Esophagus mucosa (tissue), 1 donor: ENCODE measurements at places on chromosomes 1 and 21.
A peak's percentile ranks its signal among the peaks of the same experiment; 100 is the strongest.

- ATAC-seq, result no peak
Measured at GRCh38 chr1:167631936-167632614, 2.0 kb downstream of the RCSD1 start.

GRCh38 chr1:209767706-209768105 lies 11.9 kb downstream of the TRAF3IP3 start:
- no peak for ATAC-seq

- no peak for ATAC-seq
Measured at GRCh38 chr1:32316903-32317277, 19.1 kb downstream of the MARCKSL1 start.

DNA sequence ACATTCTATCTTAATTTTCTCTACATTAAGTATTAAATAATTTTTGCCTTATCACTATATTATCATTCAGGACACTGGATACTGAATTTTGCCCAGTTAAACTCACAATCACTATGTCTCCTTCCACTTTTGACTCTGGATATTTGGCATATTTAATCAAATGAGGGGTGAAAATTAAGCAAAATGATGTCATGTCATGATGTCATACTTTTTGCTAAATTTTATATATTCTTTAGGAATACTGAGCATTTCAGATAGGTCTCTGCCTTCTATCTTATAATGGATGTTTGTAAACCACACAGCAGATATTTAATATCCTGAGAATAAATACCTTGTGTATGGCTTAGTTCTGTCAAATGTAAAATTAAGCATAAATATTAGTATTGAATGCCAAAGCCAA lies 79.5 kb upstream of the HIVEP3 start:
- no peak for ATAC-seq

DNA sequence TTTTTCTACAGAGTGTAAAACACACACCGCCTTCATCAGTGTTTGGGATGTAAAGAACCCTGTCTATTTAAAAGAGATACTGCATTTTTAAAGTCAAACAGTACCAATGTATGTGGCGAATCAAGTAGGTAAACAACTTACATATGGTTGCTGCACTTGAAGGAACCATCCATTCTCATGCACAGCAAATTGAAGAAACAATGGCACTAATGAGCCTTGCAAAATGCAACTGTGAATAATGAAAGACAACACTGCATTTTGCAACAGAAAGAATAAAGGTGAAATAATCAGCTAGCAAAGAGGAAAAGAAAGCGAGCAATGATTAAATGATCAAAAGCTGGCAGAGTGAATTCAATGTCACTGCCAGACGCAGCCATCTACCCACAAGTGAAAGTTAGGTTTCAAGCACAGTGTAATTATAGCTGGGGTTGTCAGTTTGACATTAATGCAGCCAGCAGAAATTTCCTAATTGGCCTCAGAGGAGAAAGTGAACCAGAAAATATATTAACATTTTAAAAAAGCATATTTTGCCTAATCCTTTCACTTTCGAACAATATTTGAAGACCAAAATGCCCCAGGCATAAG lies 10.9 kb upstream of the BARHL2 start:
- ATAC-seq, result no peak

- ATAC-seq, result no peak
Measured at GRCh38 chr1:60589916-60590315, 492.4 kb upstream of the NFIA start.

GRCh38 chr21:44279354-44280260 lies 6.1 kb upstream of the AIRE start:
- ATAC-seq, result no peak

DNA sequence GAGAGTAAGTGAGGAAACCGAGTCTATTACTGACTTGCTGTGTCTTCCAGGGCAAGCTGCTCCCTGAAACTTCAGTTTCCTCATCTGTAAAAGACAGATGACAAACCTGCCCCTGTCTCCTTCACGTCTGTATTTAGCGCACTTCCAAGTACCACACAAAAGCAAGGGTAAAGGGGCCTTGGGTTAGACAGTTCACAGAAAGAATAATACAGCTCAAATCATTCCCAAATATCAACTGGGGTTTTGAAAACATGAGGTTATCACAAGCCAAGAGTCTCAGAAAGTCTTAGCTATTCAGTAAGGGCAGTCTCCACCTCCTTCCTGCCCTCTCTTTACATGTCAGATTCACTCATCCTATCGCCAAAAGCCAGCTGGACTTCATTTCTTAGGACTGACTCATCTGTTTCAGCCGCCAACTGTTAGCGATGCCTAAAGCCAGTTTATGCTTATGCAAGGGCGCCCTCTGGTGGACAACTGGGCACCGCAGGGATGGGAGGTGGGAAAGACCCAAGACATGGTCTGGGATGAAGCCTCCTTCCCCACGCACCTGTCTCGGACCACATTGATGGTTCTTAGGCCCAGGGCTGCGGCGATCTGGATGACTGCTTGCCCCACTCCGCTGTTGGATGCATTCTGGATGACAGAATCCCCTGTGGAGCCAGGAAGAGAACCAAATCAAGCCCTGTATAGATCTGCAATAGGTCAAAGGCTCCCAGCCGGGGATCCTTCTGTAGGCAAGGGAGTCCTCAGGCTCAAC lies 21.1 kb upstream of the SRSF4 start:
- peak; percentile 96 for ATAC-seq

DNA sequence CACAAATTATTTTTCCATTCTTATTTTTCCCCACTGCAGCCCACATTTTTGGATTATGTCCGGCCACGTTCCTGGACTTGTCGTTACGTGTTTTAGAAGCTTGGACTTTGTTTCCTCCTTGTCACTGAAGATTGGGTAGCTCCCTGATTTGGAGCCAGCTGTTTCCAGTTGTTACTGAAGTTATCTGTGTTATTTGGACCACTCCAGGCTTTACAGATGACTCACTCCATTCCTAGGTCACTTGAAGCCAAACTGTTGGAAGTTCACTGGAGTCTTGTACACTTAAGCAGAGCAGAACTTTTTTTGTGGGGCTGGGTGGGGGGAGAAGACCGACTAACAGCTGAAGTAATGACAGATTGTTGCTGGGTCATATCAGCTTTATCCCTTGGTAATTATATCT lies 12.2 kb upstream of the AXDND1 start:
- ATAC-seq, result no peak

DNA sequence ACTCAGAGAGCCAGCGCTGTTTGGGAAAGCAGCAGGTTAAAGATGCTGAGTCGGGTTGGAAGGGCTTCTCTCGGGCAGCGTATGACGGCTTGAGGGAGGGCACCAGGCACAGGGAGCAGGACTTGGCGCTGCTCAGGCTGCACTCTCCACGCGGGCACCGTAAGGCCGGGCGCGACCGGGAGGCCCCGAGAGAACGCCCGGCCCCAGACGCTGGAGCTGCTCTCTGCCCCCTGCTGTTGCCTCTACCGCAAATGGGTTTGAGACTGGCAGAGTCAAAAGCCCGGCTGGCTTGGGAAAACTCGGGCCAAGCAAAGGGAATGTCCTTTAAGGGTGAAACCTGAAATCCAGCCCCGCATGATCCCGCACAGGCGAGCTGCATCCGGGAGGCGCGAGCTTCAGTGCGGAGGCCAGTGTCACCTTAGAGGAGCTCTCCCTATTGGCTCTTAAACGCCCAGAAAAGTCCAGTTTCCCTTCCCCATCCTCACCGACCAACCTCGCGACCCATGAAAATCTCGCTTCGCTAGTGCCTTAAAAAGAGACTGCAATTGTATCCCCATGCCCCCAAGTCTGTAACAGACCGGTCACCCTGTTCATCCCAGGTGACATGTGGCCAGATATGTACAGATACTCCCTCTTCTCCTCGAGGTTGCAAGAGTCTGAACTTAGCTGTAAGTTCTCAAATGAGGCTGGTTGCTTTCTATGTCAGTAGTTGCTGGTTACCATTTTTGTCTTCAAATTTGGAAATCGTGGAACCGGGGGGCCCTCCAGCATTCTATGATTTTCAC lies 1.1 kb downstream of the PRRX1 start:
- ATAC-seq, result peak; percentile 53

DNA sequence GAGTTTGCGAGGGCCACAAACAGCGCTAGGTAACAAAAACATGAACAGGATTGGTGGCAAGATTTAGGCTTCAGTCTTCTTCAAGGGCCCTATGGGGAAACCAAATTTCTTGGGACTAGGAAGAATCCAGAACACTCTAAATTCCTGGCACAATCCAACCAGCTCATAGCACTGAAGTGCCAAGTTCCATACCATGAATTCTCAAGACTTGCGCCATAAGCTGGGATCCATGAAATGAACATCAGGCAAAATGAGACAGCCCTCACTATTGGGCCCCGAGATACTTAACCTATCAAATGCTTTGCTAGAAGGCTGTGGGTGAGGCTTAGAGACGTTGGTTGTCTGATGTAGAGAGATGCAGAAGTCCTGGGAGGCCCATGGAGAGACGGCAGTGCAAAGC lies 322.1 kb downstream of the PAPPA2 start:
- ATAC-seq, result no peak

DNA sequence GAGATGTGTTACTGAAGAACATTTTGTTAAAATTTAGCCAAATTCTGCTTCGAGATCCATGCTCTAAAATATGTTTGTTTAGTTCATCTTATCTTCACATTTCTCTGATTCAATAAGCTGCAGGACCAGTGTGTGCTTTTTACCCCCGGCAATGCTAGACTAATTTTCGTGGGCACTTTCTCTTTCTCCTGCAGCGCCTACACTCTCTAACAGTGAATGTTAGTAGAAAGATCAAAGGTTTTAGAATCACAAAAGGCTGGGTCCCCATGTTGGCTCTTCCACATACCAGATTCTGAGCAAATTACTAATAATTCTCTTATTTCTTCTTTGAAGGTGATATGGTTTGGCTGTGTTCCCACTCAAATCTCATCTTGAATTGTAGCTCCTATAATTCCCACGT lies 8.5 kb downstream of the CHML start:
- no peak for ATAC-seq

DNA sequence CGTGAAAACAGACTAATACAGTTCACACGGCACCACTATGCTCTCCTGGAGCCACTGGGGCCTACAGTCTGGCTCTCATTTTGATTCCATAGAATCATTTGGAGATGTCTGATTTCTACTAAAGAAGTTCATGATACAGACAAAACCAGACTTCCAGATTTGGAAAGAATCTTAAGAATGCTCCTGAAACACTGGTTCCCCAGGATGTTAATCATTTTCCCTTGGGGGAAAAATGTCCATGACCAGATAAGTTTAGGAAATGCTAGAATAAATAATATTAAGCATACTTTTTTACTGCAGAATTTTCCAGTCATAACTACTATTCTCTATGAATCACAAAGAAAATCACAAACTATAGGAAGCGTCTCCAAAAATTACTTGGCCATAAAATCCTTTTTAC lies 63.0 kb upstream of the RGS7 start:
- ATAC-seq, result no peak

- no peak for ATAC-seq
Measured at GRCh38 chr21:24310788-24311187, 1296.5 kb downstream of the MRPL39 start.
